ENCODE measurements at places on chromosomes 7 and 10. TPM values are rescaled to one million over a fixed set of nuclear protein-coding genes. Genes with fewer than 3 reads are reported as not detected.

DNA sequence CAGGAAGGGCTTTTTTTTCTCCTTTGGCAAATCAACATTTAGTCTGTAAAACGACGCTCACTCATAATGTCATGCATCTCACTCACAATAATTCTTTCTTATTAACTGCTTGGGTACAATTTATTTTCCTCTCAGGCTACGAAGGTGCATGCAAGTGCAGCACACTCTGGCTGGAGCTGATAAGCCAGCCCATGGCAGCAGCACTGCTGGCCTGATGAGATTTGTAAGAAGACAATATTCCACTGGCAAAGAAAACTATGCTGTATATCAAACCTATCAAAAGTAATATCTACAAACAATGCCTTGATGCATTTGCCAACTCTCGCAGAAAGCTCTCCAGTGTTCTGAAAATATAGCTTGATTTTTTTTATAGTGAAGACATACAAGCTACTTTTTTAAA, 170.0 kb upstream of the PHF14 start:
- H3K27me3 ChIP-seq, result no peaks in the 10 kb centered on the region
- no peak for DNase-seq
- no peaks in the 10 kb centered on the region for H3K4me1 ChIP-seq
- H3K4me3 ChIP-seq, result no peak overlapping the region

- H3K4me3 ChIP-seq, result no peak overlapping the region
- no peak for DNase-seq
- no peaks in the 10 kb centered on the region for H3K4me1 ChIP-seq
- no peaks in the 10 kb centered on the region for H3K27me3 ChIP-seq
- H3K36me3 ChIP-seq, result no peaks in the 10 kb centered on the region
- H3K27ac ChIP-seq, result no peak overlapping the region
Observed at GRCh38 chr10:90930070-90930837, 9.4 kb upstream of the ANKRD1 start.

GRCh38 chr10:109282510-109282909, 640.8 kb downstream of the XPNPEP1 start:
- no peaks in the 10 kb centered on the region for H3K36me3 ChIP-seq
- no peak for DNase-seq
- no peaks in the 10 kb centered on the region for H3K27me3 ChIP-seq
- H3K27ac ChIP-seq, result no peak overlapping the region
- no peak overlapping the region for H3K4me3 ChIP-seq

The NKX1-2 gene
- 0.04 TPM for total RNA-seq
